Subcutaneous adipose tissue (tissue), 4 donors: ENCODE measurements at places on chromosomes 12 and 14. TPM values are rescaled to one million over a fixed set of nuclear protein-coding genes. Genes with fewer than 3 reads are reported as not detected.

ACVRL1 gene
- total RNA-seq, result 90.9 TPM

RPS6KL1 gene
- total RNA-seq, result 1.1 TPM

HNRNPA1 gene
- total RNA-seq, result 420 TPM

TAS2R7 gene
- not detected for total RNA-seq

FAM181A gene
- total RNA-seq, result not detected

FOS gene
- total RNA-seq, result 77.0 TPM

PPFIA2 gene
- 1.5 TPM for total RNA-seq

IL23A gene
- total RNA-seq, result 1.0 TPM

RHNO1 gene
- 1.1 TPM for total RNA-seq

WASHC3 gene
- total RNA-seq, result 96.9 TPM

ACOT4 gene
- total RNA-seq, result 10.4 TPM

PTMS gene
- 84.3 TPM for total RNA-seq

GLT1D1 gene
- not detected for total RNA-seq

HCAR2 gene
- total RNA-seq, result 9.8 TPM

SOX5 gene
- total RNA-seq, result 56.8 TPM

LRTM2 gene
- not detected for total RNA-seq

GPD1 gene
- 3,983 TPM for total RNA-seq

PLEKHD1 gene
- not detected for total RNA-seq

PIANP gene
- not detected for total RNA-seq

SELPLG gene
- total RNA-seq, result 16.5 TPM

CD163L1 gene
- total RNA-seq, result 6.2 TPM

CARMIL3 gene
- total RNA-seq, result not detected

HOXC9 gene
- total RNA-seq, result 14.2 TPM

LRRC10 gene
- total RNA-seq, result not detected

BAZ2A gene
- 80.2 TPM for total RNA-seq

SOAT2 gene
- not detected for total RNA-seq

CPM gene
- total RNA-seq, result 1,228 TPM

SLC16A7 gene
- total RNA-seq, result 112 TPM

CREBL2 gene
- 73.8 TPM for total RNA-seq

CEP128 gene
- 5.6 TPM for total RNA-seq

APOLD1 gene
- 261 TPM for total RNA-seq

PTGER2 gene
- 3.4 TPM for total RNA-seq

CLEC9A gene
- total RNA-seq, result not detected

PIP4P1 gene
- 15.8 TPM for total RNA-seq

KRT3 gene
- not detected for total RNA-seq

ACOT6 gene
- not detected for total RNA-seq

TMX1 gene
- total RNA-seq, result 40.7 TPM

CLEC2B gene
- total RNA-seq, result 56.3 TPM

SRRM4 gene
- total RNA-seq, result not detected

CELA1 gene
- not detected for total RNA-seq

AGAP2 gene
- 2.2 TPM for total RNA-seq

TAS2R14 gene
- 4.1 TPM for total RNA-seq

CCDC175 gene
- not detected for total RNA-seq

CAPZA3 gene
- total RNA-seq, result not detected

GLIPR1L2 gene
- 2.5 TPM for total RNA-seq

ESPL1 gene
- total RNA-seq, result not detected

ALDH6A1 gene
- 78.6 TPM for total RNA-seq

LMNTD1 gene
- total RNA-seq, result not detected

CLEC4C gene
- total RNA-seq, result not detected

PKP2 gene
- total RNA-seq, result 75.2 TPM

RNU6-7 gene
- total RNA-seq, result not detected

UNC79 gene
- total RNA-seq, result 0.34 TPM

C12orf50 gene
- total RNA-seq, result not detected

OTX2 gene
- total RNA-seq, result not detected

GARIN6 gene
- not detected for total RNA-seq
